ENCODE measurements at places on chromosomes 4 and X.

- no peak for DNase-seq
Measured at GRCh38 chr4:2063557-2064275, 4.6 kb downstream of the NAT8L start.

- no peak for DNase-seq
Measured at GRCh38 chr4:41012293-41012692, 202.0 kb downstream of the APBB2 start.

GRCh38 chr4:187190390-187190789 lies 466.7 kb upstream of the FAT1 start:
- DNase-seq, result no peak

DNA sequence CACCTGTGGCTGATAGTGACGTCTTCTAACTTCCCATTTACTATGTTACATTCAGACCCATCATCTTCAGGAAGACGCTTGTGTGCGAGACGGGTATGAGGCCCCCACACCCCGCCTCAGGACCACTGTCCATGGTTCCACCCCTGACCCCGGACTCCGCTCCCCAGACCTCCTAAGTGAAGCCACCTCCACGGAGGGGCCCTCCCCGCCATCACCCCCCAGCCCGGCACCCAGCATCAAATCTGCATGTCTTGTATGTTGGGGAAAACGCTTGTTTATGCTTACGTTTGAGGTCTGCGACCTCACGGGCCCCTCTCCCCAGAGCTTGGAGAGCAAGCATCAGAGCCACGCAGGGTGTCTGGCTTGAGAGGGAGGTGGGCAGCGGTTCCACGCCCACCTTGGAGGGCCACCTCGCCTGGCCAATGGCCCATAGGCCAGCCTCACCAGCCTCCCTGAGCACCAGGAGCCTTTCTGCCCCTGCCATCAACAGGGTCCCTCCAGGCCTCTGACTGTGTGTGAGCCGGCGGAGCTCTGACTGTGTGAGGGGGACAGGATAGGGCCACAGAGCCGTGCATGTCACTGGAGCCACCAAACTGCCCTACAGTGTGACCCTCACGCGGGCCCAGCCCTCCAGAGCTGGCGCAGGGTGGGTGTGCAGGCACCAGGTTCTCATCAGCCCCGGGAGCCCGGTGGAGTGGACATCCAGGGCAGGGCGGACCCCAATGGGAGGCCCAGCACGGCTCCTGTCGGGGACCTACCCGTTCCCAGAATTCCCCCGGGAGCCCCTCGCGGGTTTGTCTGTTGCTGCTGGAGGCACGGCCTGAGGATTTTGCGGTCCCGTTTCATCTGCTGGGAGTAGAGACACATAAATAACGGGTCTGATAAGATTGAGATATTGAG lies 88.4 kb upstream of the NKX1-1 start:
- DNase-seq, result no peak

- peak; percentile 47 for DNase-seq
Measured at GRCh38 chr4:164731827-164732474, 22.0 kb upstream of the SMIM31 start.

DNA sequence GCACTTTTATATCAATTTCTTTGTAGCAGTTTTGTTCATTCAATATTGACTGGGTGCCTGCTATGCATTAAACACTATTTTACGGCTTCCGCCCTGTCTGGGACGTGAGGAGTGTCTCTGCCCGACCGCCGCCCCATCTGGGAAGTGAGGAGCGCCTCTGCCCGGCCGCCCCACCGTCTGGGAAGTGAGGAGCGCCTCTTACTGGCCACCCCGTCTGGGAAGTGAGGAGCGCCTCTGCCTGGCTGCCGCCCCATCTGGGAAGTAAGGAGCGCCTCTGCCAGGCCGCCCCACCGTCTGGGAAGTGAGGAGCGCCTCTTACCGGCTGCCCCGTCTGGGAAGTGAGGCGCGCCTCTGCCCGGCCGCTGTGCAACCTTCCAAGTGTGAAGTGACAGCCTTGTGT lies 68.1 kb downstream of the RPS3A start:
- no peak for DNase-seq

DNA sequence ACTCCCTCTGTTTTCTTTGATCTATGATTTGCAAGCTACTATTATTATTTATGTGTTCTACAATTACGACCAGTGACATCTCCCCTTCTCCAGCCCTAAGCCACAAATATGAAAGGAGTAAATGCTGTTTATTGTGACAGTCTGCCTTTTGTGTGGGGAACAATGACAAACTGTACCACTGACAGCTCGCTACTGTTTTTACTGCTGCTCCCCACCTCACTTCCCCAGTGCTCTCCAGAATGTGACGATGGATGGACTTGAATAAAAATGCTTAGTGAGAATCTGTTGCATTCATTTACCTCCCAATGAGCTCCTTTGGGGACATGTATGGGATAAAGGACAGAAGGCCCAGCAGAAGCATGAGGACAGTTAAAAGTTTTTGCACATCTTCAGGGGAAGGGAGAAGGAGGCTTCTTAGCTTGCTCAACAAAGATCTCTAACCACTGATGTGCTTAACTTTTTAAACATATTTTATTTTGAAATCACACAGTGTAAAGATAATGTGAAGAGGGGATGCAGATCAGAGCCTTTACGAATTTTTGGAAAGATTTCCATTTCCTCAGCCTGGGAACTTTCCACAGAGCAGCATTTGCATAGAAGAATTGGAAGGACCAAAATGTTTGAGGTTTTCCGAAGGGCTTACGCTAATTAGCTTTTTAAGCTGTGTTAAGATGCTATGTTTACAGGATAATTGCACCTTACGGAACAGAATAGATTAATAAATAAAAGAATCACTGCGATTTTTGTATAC lies 485.1 kb upstream of the TENM3 start:
- no peak for DNase-seq

- peak; percentile 99 for DNase-seq
Measured at GRCh38 chr4:47463235-47463956, at the start of gene COMMD8. COMMD8 (minus strand) TSS chr4:47463702; CDS start chr4:47463651, 51 bp downstream.

DNA sequence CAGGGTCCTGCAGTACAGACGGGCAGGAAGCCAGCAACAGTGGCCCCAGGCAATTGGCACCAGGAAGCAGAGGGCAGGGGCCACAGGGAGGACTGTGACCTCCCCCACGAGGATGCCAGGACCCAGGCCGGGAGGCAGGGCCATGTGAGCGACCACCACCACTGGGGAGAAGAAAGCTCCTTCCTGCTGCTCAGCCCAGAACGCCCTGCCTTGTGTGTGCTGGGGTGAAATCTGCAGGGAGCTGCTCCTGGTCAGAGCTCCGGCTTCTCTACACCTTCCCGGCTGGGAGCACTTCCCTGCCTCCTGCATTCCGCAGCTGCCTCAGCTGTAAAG lies 100.4 kb downstream of the HMX1 start:
- no peak for DNase-seq

DNA sequence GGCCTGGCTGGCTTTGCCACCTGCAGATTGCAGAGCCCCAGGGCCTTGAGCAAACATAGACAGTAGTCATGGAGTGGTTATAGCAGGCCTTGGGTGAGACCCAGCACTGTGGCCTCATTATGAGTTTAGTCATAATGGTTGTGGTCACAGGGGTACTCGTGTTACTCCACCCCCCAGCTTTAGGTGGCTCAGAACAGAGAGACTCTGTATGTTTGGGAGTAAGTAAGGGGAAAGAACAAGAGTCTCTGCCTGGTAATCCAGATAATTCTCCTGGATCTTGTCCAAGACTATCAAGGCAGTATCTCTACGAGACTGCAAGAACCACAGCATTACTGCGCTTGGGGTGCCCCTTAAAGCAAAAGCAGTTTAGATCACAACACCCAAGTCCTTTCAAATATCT lies 62.3 kb upstream of the SCRG1 start:
- no peak for DNase-seq

DNA sequence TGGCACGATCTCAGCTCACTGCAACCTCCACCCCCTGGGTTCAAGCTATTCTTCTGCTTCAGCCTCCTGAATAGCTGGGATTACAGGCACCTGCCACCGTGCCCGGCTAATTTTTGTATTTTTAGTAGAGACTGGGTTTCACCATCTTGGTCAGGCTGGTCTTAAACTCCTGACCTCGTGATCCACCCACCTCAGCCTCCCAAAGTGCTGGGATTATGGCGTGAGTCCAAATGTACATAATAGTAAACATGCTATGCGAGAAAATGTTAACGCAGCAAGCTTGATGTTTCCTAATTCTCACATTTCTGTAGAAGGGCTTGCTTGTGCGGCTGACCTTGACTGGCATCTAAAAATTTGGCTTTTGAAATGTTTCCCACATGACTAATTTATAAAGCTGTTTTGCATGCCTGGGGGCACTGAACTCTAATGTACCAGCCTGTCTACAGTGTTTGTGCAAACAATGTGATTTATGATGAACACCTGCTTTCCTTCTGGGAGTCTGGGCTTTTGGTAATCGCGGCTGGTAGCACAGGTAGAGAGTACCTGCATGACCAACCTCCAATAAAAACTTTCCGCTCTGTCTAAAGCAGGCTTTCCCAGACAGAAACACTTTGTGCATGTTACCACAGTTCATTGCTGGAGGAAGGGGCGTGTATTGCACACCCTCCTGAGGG lies 216.8 kb downstream of the IL15 start:
- no peak for DNase-seq

DNA sequence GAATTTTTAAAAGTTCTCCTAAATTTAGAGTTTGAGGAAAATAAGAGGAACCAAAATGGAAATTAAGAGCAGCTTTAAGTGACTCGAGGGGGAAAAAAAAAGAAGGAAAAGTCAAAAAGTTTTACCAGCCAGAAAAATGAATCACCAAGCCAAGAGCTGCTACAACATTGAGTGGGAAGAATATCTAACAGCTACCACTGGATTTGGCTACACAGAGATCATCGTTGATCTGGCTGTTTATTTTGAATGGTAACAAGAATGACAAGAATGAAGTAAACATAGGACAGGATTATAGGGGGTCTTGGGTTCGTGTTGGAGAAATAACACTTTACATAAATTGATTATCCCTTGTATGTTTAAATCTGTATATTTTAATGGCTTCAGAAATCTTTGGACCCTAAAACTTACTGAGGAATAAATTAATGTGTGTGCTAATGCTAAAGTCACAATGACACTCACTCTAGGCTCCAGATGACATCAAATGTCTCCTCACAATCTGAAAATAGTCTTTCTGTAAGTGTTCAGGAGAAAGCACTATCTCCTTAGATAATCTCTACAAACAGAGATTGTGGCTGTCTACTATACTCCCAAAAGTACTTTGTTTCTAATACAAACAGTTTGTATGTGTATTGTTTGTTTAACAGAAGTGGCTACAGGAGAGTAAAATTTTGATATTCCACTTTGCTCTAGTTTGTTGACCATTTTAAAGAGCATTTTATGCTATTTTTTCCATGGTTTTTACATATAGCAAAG lies 3.1 kb upstream of the CSN3 start:
- DNase-seq, result no peak

GRCh38 chr4:114807357-114807756 lies 208.8 kb downstream of the UGT8 start:
- DNase-seq, result no peak

GRCh38 chr4:142077048-142077447 lies 440.7 kb downstream of the IL15 start:
- no peak for DNase-seq

DNA sequence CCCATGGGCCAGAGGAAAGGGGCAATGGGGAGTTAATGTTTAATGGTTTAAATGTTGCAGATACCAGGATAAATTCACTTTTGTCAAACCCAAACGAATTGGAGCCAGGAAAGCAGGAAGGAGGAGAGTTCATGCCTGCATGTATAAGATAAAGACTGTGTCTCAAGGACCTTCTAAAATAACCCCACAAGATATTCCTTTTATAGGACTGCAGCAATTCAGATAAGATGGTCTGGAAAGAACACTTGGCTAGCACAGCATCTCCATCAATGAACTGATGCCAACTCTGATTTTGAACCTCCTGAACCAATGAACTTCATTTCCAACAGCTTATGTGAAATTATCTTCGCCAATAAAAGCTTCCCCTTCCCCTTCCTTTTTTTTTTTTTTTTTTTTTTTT lies 31.3 kb upstream of the LONRF3 start:
- DNase-seq, result no peak

DNA sequence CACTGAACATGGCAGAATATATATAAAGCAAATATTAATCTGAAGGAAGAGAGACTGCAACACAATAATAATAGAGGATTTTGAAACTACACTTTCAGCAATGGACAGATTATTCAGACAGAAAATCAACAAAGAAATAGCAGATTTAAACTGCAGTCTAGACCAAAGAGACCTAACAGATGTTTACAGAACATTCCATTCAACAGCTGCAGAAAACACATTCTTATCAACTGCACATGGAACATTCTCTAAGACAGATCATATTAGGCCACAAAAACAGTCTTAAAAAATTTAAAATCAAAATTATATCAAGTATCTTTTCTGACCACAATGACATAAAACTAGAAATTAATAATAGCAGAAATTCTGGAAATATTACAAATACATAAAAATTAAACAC lies 27.1 kb downstream of the CENPE start:
- no peak for DNase-seq

- DNase-seq, result no peak
Measured at GRCh38 chr4:107956011-107956410, 24.7 kb downstream of the CYP2U1 start.

DNA sequence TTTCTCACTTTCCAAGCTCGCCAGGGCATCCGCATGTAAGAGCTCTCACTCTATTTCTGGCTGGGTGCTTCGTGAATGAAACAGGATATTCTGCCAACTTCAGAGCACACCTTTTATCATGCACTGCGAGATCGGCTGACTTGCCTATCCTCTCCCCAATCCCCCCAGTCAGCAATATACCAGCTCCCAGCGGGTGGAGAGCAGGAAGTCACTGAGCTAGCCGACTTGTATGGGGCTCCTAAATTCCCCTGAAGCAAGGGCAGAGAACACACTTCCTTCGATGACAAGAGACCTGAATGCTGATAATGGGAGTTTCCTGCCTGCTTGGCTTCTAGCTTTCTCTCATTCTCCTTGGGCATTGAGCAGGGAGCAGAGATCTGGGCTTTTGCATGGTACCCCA lies 33.8 kb upstream of the MAMLD1 start:
- DNase-seq, result no peak

- no peak for DNase-seq
Measured at GRCh38 chrX:134459683-134460004, 321 bp upstream of the HPRT1 start.

GRCh38 chr4:70945452-70946055 lies 43.4 kb downstream of the MOB1B start:
- DNase-seq, result no peak

GRCh38 chrX:153921070-153921469 lies 5.0 kb downstream of the ARHGAP4 start:
- no peak for DNase-seq

DNA sequence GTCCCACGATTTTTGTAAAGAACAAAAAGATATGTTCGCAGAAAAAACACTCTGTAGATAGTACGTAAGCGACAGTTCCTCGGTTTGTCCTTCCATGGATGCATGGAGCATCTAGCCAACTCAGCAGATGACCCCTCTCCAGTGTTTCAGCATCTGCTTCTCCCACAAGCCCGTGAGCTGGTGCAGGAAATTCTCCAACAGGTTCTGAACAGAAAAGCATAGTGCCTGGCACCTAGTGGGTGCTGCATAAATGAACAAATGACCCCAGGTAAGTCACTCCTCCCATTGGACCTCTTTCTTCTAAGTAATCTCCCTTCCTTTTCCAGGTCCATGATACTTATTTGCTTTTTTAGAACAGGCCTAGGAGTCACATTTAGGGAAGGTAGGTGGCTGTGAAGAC lies 966 bp upstream of the KIAA0232 start:
- DNase-seq, result no peak

- DNase-seq, result no peak
Measured at GRCh38 chr4:11436084-11436483, 7.4 kb upstream of the HS3ST1 start.

Measured in suppressor macrophage treated with lipopolysaccharide for 4 hours (primary cell).